ENCODE measurements at places on chromosomes 12 and 14.
A peak's percentile ranks its signal among the peaks of the same experiment; 100 is the strongest.

DNA sequence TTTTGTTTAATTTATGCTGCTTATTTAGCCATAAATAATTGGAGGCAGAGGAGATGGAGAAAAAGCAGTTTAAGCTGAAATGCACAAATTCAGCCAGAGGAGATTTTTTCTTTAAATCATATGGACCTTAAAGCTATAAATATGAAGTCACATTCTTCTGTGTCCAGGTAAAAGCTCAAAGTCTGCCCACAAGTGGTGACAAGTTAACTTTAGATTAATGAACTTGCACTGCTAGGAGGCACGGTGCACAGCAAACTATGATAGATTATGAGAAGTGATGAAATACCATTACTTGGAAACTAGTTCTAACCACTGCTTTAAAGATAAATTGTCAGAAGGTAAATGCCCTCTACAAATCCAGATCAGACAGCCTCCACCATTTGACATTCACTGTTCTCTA lies 69.0 kb downstream of the IFT81 start:
- DNase-seq: no peak

GRCh38 chr14:98328496-98328895 lies 943.5 kb downstream of the BCL11B start:
- DNase-seq: no peak

DNA sequence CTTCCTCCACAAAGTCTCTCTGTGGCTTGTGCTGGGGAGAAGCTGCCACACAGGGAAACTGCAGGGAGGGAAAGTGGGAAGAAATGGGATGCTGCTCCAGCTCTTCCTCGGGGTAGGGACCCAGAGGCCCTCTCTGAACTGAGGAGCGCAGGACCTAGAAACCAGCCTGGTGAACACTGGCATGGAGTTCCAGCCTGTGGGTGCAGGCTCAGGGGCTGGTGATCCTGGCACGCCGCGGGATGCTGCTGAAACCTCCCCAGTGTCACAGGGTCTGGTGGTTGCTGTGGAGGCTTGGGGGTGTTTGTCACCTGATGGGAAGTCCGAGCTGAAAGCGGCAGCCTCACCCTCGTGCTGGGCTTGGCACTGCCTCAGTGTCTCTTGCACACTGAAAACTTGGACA lies 5.2 kb upstream of the KRT75 start:
- no peak for DNase-seq

- no peak for DNase-seq
Measured at GRCh38 chr14:63972323-63972932, 119.6 kb downstream of the SYNE2 start.

GRCh38 chr12:56753566-56753965 lies 1.4 kb upstream of the PRIM1 start:
- DNase-seq: no peak

DNA sequence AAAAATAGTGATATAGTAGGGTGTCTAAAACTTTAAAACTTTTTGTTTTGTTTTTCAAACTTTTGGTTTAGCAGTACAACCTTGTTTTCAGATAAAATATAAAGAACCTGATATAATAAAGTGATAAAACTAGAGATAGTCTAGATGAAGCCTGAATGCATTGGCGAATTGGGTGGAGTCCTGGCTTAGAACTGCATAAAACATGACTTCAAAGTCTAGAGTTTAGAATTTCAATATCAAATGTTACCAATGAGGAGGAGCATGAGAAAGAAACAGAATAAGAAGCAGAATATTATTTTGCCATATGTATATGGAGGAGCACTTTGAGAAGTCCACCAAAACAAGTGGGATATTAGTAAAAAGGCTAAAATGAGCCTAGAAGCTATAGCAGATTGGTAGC lies 263.6 kb downstream of the TMEM117 start:
- no peak for DNase-seq

GRCh38 chr14:82694820-82695219 lies 1161.2 kb upstream of the SEL1L start:
- no peak for DNase-seq

GRCh38 chr12:104485651-104486362 lies 29.1 kb downstream of the CHST11 start:
- DNase-seq: peak; percentile 85

DNA sequence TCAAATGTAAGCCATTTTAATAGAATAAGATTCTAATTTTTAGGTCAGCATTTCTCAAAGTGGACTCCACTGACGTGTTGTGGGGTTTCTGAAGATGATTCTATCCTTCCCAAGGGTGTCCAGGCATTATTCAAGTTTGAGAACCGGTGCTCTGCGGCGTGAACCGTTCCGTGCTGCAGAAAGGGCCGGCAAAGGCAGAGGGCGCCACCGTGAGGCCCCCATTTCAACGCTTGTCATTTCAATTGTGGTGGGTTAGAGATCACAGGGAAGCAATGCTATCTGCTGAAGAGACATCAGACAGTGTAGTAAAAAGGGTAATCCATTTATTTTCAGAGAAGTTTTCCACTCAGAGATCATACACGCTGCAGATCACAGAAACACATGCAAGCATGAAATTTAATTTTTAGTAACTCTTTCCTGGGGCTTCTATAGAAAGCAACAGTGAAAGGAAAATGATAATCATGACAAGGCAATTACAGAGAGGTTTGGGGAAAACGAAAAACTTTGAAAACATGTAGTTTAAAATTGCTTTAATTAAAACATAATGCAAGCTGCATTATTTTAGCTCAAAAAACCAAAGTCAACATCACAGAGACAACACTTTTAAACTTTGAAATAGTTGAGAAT lies 201.7 kb downstream of the EXOC5 start:
- no peak for DNase-seq

- no peak for DNase-seq
Measured at GRCh38 chr12:122088179-122088810, 9.7 kb downstream of the MLXIP start.

DNA sequence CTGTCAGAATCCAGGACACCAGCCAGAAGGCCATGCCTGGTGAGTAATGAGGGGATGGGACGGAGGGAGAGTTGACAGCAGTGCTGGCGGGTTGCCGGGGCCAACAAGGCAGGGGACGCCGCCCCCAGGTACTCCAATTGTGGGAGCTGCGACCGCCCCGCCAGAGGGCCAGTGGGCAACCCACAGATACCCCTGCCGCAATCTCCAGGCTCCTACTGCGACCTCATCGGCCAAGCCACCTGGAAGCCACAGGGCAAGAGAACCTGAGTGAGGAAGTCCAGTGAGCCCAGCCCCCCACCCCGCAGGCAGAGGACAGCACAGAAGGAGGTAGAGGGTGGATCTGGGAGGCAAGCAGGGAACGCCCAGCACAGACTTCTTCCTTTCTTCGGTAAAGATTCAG lies 103.0 kb downstream of the RIMBP2 start:
- no peak for DNase-seq

DNA sequence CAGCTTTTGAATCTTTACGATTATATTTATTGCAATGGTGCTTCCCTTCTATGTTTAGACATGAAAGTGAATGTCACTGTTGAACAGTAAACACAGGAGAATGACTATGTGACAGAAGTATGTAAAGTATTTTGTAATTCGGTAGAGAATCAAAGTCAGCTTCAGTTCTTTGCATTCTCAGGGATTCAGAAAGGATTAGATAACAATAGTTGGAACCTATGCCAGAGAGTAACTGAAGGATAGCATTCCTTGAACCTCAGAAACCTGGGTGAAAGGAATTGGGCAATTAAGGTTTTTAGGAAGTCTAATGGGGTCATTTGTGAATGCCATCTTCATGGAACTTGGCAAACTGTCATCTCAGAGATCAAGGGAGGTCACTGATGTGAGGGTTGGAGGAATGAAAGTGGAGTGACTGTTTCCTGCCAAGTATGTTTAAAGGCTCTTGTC lies 305.3 kb upstream of the DDHD1 start:
- no peak for DNase-seq

DNA sequence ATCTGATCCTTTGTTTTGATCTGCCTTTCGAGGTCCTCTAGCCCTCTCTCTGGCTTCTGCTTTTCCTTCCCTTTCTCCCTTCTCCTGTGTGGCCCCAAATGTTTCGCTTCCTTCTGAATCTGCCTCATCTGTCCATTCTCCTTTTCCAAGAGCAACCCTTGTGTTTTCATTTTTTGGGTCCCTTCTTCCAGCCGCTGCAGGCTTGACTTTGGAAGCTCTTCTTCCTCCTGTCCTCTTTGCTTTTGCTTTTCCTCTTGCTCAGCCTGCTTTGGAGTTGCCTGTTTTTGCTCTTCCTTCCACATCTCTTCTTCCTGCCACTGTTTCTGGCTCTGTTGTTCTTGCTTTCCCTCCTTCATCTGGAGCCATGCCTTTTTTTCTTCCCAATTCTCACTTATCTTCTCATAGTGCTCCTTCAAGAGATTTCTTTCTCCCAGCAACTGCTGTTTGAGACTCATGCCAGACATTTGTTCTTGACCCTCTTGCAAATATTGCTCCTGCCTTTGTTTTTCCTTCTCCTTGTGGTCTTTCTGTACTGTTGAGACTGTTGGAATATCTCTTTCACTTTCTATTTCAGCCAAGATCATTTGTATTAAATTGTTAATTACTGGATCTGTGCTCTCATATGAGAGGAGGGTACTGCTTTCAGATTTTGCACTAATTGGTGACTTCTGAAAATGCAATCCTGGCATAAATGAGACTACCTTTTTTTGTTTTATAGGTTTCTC lies 42.4 kb downstream of the FAM186A start:
- no peak for DNase-seq

GRCh38 chr14:36070031-36070719 lies 106.3 kb downstream of the PTCSC3 start:
- no peak for DNase-seq

DNA sequence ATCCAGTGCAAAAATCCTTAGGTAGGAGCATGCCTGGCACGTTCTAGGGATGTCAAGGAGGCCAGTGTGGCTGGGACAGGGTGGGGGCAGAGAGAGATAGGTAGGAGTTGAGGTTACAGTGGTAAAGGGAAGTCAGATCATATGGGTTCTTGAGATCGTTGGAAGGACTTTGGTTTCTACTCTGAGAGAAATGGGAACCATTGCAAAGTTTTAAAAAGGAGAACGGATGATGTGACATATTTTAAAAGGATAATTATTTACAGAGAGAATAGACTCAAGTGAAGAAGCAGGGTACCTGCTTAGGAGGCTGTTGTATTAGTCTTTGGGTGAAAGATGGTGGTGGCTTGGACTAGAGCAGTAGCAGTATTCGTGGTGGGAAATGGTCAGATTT lies 47.6 kb upstream of the ATP2B1 start:
- DNase-seq: peak; percentile 17

DNA sequence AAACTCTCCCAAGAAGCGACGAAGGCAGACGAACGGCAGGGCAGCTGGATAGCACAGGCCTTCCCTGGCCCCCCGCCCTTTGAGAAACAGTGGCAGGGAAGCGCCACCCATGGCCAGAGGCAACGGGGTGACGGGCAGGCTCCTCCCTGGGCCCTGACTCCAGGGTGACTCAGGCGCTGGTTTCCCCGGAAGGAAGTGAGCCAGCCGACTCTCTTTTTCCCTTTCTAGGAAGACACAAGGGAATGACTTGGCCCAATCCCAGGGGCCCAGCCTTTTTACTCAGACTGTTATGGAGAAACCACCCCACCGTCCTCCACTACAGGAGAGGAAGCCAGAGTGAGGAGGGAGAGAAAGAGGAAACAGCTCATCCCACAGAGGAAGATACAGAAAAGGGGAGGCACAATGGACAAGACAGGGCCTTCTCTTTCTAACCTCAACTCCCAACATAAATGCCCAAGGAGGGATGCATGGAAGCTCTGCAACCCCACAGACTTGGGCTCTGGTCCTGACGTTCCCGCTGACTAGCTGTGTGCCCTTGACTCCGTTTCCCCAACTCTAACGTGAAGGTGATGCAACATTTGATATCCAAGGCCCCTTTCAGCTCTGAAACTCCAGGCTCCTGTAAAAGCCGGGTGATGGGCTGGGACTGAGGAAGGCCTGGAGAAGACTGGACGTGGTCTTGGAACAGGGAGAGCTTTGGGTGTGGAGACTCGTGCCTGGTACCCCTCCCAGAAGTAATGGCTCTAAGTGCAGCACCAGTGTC lies 27.9 kb downstream of the ACTN1 start:
- peak; percentile 28 for DNase-seq

GRCh38 chr12:2483713-2484112 lies 311.1 kb upstream of the FKBP4 start:
- no peak for DNase-seq

DNA sequence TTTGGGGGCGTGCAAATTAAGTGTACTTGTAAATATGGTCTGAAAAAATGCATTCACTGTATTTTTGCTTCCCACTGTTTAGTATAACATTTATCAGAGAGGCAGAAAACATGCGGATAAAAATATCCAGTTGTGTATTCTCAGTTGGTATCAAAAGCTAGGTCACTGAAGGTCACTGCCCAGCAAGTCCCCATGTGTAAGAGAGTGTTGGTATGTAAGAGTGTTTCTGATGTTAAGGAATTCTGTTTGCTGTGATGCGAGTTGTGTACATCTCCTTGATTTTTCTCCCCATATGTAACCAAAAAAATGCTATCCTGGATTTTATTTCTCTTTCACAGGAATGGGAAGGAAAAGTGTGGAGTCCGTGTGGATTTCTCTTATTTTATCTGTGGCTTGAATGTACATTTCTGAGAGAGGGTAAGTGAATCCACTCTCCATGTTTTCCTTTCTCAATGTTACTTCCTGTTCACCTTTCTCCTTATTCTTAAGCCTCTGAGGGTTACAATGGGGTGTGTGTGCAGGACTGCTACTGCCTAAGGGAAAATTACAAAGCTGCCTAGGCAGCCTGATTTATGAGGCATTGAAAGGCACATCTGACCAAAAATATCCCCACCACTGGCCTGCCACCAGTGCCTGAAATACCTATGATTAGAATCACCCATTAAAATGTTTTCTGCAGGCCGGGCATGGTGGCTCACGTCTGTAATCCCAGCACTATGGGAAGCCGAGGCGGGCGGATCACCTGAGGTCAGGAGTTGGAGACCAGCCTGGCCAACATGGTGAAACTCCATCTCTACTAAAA lies 97.9 kb upstream of the USP44 start:
- DNase-seq: no peak

- DNase-seq: no peak
Measured at GRCh38 chr14:99043756-99044155, 228.2 kb downstream of the BCL11B start.

DNA sequence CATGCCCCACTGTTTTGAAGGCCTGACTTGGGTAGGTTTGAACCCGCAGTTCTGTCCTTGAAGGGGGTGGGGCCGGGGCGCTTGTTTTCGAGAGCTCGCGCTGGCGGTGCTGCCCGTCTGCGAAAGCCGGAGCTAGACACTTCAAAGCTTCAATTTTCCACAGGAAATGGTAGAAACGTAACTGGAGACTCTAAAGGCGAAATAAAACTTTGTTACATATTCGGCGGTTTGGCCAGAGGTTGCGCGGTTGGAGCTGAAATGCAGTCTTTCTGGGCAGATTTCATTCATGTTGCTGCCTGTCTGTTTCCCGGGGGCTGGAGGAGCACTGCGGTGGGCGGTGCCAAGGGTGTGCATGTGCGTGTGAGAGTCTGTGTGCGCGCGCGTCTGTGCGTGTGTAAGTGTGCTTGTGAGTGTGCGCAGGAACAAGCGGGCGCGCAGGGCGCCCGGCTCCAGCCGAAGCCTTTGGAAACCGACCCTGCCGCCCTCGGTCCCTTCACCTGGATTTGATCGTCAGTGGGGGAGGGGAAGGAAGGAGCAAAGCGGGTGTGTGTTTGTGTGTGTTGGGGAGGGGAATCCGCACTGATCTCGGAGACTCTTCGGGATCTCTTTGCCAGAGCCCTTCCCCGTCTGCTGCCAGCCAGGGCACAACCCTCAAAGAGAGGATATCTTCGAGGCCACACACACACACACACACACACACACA lies 227.7 kb upstream of the CRY1 start:
- DNase-seq: no peak

Data from GF-D8 (cell line).